ENCODE measurements at places on chromosomes 2 and 18.

- no peak for DNase-seq
Measured at GRCh38 chr18:199214-199613, 40.9 kb downstream of the USP14 start.

- no peak for DNase-seq
Measured at GRCh38 chr2:74104839-74105238, 42.9 kb downstream of the BOLA3 start.

GRCh38 chr2:44825702-44826101 lies 115.8 kb upstream of the SIX3 start:
- DNase-seq, result no peak

DNA sequence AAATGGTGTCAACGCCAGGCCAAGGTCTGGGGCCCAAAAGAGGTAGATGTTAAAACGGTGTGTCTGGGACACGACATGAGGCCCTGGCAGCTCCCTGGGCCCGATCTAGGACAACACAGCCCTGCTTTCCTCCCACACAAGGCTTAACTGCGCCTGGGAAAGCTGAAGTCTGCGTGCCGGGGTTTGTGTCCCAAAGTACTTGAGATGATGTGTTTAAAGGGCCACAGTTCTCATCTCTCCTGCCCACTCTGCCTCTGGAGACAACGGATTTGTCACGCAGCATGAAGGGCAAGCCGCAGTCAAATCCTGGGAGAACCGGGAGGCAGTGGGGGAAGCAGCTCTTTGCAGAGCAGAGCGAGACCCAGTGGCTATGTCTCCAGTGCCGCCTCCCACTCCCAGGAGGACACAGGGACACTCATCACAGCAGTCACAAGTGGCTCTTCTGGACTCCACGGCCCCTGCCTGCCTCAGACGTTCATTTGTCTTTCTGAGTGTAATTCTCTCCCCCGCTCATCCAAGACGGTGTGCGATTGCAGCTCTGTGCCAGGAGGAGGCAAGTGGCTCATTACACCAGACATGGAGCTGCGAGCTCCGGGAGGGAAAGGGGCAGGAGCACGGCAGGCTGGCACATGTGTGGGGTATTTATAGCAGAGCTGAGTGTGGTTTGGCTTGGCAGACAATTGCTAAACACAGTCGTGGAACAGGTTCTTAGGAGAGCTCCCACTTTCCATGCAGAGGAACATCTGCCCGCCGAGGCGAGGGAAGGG lies 57.7 kb upstream of the SEMA4C start:
- no peak for DNase-seq

DNA sequence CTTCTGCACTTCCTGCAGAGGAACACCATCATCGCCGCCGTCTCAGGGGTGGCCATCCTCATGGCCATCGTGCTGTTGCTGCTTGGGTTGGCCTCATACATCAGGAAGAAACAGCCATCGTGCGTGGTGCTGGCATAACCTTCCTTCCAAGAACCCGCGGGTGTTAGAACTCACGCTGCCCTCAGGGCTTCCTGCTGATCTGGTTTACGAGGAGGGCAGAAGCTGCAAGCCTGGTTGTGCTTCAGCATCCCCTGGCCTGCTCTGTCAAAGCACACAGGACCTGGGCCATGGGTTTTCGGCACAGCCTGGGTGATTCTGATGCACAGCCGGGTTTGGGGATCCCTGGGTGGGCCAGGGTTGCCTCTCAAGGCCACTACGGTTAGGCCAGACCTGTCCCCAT lies 12.2 kb upstream of the ZAP70 start:
- DNase-seq, result no peak

- no peak for DNase-seq
Measured at GRCh38 chr2:96768083-96768561, 7.4 kb downstream of the CNNM4 start.

GRCh38 chr2:129806990-129807389 lies 172.5 kb upstream of the RAB6C start:
- no peak for DNase-seq

- no peak for DNase-seq
Measured at GRCh38 chr18:5975111-5976002, 80.0 kb upstream of the TMEM200C start.

DNA sequence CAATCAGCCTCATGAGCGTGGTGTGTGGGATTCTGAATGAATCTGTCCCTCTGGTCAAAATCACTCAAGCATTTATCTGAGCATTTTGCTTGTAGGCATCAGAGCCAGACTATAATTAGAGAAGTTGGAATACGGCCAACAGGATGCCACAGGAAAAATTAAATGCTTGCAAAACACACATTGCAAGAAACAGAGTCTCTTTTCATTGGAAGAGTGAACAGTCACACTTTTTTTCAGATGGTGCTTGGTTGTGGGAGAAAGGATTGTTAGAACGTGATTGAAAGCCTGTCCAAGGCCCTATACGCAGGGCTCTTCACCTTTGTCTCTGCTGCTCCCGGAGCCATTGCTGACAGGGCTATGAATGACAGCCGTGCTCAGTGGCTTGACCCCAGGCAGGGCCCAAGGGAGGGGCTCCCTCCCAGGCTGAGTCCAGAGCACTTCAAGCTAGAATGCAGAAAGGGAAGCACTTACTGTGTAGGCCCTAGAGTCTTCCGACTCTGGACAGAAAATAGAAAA lies 59.8 kb downstream of the SNTG2 start:
- DNase-seq, result no peak

- DNase-seq, result no peak
Measured at GRCh38 chr2:237201461-237202287, 116.0 kb downstream of the COPS8 start.

GRCh38 chr2:106061611-106062349 lies 132.3 kb downstream of the UXS1 start:
- DNase-seq, result no peak

DNA sequence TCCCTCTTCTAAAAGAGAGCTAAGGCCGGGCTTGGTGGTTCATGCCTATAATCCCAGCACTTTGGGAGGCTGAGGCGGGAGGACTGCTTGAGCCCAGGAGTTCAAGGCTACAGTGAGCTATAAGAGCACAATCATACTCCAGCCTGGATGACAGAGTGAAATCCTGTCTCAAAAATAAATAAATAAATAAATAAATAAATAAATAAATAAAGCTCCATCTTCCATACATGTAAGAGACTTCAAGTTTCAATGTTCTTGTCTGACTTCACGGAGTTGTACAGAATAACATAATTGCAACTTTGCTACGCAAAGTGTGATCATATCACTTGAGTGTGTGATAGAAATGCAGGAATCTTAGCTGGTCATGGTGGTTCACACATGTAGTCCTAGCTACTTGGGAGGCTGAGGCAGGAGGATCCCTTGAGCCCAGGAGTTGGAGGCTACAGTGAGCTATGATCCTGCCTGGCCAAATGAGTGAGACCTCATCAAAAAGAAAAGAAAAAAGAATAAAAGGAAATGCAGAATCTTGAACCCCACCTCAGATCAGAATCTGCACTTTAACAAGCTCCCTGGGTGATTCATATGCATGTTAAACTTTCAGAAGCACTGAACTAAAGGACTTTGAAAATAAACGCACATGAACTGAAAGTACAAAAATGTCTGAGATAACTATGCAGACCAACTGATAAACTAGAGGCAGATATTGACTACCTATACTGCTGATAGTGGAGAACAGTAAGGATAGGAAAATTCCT lies 123.7 kb upstream of the SP3 start:
- DNase-seq, result no peak

DNA sequence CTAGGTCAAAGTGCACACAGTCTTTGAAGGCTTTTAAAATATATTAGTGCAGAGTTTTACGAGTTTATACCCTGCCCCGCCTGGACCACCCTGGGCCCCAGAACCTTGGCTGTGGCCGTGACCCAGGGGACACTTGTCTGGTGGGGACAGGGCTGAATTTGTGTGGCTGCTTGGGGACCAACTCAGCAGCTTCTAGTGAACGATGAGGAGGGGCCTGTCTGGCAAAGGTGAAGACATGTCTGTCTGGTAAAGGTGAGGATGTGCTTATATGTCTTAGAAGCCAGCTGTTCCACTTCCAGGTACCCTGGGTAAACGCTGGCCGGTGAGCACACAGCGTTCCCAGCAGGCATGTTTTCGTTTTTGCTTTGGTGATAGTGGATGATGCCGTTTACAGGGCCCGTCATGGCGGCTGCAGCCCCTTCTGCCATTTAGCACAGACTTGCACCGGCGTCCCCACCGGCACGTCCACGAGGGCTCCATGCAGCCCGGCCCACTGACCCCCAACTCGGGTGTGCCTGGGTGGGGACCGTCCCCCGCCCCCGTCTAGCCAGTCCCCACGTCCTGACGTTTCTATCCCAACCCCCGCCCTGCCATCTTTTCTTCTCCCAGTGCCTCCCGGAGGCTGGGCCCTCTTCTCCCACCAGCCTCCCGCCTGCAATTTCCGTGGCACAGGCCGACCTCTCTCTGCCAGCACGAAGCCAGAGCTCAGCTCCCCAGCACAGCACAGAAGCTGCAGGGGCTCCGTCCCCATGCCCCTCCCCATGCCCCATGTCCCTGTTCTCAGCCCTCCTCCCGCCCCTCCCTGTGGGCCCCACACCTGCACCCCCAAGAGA lies 67.8 kb downstream of the SLC66A2 start:
- no peak for DNase-seq

GRCh38 chr18:79471046-79471445 lies 75.3 kb downstream of the NFATC1 start:
- no peak for DNase-seq

GRCh38 chr18:23194997-23195957 lies 60.0 kb downstream of the CABLES1 start:
- no peak for DNase-seq

- DNase-seq, result no peak
Measured at GRCh38 chr2:212426637-212427412, 111.8 kb downstream of the ERBB4 start.

DNA sequence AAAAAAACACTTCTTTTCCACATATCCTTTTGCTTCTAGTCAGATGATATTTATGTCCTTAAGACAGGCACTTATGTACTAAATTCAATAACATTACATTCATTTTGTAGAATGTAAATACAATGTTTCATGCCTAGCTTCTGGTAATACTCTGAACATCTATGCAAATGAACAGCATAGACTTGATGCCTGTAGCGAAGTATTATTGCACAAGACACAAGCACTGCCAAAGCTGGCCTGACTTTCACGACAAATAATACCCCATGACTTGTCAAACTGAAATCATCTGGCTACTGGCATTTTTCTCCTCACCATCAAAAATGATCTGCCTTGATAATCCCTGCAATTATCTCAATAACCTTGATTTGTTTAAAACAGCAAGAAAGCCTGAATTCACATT lies 101.3 kb downstream of the L3MBTL4 start:
- no peak for DNase-seq

- DNase-seq, result no peak
Measured at GRCh38 chr2:162914161-162914560, 75.6 kb upstream of the KCNH7 start.

GRCh38 chr2:137837830-137838229 lies 126.4 kb upstream of the HNMT start:
- DNase-seq, result no peak

- DNase-seq, result no peak
Measured at GRCh38 chr2:163799807-163800206, 64.0 kb upstream of the FIGN start.

DNA sequence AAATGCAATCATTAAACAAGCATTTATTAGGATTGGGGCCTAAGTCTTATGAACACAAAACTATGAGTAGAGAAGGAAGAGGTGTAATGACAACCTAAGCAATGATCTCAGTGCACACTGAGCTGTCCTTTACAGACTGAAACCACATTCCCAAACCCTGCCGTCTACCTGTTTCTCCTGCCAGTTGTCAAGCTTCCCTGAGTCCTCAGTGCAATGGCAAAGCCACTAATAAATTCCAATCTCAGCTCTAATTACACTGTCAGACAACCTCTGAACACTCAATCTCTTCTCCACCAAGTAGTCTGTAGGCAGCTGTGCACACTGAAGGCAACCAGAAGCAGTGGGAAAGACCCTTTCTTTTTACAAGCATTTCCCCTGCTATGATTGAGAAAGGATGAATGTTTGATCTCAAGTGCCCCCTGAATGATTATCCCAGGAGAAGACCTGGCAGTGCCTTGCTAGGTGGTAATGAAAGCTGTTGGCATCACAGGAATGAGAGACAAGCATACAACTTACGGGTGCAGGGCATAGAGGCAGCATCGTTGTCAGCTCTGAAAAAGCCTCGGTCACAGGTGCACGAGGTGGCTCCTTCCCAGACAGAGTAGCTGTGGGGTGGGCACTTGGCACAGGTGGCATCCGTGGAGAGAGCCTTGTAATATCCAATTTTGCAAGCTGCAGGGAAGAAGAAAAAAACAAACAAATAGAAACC lies 71.4 kb downstream of the EPHA4 start:
- no peak for DNase-seq

DNA sequence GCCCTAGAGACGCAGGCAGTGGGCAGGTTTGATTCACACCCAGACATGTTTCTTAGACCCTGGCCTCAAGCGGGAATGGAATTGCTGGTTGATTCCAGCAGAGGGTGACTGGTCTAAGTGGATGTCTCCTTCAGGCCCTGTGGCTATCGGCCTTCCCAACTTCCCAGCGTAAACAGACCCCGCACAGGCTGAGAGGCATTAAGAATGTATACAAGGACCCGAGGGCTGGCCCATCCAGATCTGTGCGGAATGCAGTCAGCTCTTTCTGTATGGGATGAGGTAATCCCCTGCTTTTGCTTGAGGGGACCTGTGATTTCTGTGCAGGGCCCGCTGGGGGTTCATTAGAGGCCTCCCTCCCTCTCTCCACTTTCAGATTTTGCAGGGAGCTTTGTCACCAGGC lies 6.5 kb downstream of the ACKR3 start:
- DNase-seq, result no peak

- DNase-seq, result no peak
Measured at GRCh38 chr2:65576861-65577601, 144.6 kb upstream of the SPRED2 start.

GRCh38 chr18:12254136-12254819 lies at the start of gene CIDEA:
Gene CIDEA (plus strand): TSS chr18:12254361. CDS start chr18:12254384, 23 bp downstream.
- DNase-seq, result no peak

DNA sequence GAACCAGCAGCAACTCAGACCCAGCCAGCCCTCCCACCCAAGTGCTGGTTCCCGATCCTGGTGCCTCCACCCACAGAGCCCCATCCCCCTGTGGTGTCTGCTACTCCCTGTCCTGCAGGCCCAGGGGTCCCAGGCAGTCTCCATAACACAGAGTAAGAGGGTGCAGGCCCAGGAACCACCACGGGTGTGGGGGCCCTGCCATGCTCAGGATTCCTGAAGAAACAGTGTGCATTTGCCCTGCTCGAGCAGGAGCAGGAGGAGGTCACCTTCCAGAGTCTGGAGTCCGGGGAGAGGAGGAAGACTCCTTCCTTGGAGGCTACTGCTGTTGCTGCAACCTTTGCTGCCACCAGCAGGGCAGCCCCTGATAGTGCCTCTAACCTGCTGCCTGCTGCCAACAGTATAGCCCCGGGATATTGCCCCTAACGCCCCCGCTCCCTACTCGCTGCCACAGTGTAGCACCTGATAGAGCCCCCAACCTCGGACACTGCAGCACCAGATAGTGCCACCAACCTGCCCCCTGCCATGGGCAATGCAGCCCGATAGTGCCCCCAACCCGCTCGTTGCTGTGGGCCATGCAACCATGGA lies 46.8 kb upstream of the ANKRD62 start:
- DNase-seq, result no peak
